ENCODE measurements at places on chromosomes 3 and 15.

DNA sequence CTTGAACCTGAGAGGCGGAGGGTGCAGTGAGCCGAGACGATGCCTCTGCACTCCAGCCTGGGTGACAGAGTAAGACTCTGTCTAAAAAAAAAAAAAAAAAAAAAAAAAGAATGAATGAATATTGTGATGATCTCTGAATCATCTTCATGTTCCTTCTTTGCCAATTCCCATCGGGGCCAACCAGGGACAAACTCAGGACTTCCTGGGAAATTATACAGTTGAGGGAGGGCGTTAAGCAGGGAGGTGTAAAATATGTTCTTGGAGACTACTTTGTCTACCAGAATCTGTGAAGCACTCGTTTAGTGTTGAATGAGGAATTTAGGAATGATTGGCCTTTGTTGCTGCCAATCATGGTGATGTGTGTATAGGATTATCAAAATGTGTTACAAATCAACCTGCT is 210.6 kb downstream of the PTPRG start:
- no peak for DNase-seq

GRCh38 chr3:139231555-139232281 is 112.1 kb upstream of the MRPS22 start:
- DNase-seq = no peak

GRCh38 chr3:32592696-32593353 is 22.2 kb upstream of the DYNC1LI1 start:
- DNase-seq = no peak

DNA sequence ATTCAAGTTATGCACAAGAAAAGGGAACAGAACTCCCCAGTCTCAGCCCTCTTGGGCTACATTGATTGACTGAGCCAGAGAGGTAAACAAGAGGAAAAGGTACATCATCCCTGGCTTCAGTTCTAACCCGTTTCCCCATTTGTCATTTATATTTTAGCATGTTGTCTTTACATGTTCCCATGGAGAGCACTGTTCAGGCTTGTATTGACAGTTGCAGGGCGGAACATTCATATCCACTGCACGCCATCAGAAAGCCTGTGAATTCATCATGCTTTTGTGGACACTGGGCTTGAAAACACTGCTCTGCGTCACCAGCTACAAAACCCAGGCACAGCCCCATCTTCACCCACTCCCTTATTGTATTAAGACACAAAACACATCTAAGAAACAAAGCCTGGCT is 240.9 kb upstream of the EIF1B start:
- no peak for DNase-seq

DNA sequence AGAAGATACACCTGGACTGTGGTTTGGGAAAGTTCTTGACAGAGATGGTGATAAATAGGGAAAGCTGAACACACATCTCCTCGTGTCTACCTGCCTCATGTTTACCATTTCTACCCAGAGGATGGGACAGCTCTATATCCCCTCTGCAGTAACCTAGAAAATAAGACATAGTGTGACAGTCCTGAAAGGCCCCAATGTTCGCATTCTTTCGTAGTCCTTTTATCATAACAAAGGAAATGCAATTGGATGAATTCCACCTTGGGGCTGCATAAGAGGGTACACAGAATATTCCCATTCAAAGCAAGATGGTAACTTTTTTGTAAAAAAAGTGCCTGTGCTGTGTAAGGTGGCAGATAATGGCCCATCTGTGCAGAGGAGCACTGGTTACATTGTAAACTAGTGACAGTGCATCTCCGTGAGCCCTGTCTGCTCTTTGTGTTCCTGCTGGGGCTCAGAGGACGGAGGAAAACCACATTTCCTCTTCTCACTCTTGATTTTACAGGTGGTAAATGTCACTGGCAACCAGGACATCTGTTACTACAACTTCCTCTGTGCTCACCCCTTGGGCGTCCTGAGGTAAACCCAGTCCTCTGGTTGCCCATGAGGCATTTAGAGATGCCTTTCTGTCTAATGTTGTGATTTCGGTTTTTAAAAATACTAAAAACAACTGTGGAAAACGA is 74.3 kb downstream of the SIDT1 start:
- DNase-seq = no peak

- DNase-seq = no peak
These were observed 319.9 kb upstream of the GRM7 start for GRCh38 chr3:6540981-6541380.

GRCh38 chr15:100952566-100952965 is 33.4 kb downstream of the LRRK1 start:
- DNase-seq = no peak

- DNase-seq = no peak
These were observed 964.6 kb downstream of the SI start for GRCh38 chr3:164113371-164114332.

DNA sequence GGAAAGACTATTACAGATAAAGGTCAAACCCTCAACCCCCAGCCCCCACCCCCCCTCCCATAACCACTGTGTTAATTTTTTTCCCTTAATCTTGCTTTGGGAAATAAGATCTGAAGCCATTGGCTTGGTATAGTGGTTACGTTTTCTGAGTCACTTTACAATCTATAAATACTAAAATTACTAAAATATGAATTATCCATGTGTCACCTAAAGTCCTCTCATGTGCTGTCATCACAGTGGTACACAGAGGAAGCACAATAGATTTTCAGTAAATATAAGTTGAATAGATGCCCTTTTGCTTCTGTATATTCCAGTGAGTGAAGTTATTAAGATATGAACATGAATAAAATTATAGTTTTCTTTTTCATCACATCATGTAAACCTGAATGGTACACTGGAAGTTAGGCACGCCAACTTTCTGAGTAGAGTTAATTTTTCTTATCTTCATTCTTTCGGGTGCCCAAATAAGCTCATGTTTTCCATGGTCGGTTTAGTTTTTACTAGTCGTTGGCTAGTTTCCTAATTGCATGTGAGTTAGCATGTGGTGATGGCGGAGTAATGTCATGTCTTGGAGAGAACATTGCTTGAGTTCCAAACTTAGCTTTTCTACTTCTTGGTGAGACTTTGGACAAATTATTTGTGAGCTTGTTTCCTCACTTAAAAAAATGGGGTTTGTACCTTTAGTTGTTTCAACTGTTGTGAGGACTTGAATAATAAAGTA is 11.5 kb downstream of the PPP4R2 start:
- DNase-seq = no peak

DNA sequence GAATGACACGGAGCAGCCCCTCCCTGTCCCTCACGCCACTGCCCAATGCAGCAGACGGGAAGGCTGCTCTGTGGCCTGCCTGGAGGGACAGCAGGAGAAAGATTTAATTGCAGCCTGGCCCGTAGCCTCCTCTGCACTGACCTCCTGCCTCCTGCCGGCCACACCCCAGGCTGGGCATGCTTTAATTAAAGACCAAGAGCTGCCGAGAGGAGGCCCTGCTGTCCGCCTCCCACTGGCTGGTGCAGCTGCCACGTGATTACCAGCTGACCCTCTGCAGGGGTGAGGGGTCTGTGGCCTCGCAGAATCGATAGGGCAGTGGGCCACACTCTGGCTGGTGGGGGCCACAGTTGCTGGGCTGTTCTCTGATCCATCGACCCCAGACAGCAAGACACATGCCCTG is 100.2 kb upstream of the PRR23E start:
- no peak for DNase-seq

DNA sequence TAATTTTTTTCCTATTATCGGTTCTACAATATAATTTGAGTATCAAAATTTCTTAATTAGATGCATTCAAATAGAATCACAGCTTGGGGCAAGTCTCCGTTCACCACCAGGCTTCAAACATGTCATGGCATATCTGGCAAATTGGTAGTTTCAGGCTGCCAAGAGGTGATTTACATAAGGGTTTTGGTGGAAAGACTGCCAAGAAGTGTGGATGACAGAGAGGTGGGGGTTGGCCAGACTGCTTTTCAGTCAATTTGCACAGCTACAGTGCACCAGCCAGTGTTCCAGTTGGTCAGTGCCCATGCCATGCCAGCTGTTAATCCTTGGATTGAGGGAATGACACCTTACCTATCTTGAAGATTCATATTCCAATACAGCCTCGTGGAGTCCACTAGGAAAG is 8.4 kb upstream of the GSK3B start:
- DNase-seq = no peak

GRCh38 chr15:82935382-82935781 is 17.1 kb downstream of the HOMER2 start:
- no peak for DNase-seq

GRCh38 chr3:17765819-17766472 is 23.5 kb upstream of the TBC1D5 start:
- no peak for DNase-seq

DNA sequence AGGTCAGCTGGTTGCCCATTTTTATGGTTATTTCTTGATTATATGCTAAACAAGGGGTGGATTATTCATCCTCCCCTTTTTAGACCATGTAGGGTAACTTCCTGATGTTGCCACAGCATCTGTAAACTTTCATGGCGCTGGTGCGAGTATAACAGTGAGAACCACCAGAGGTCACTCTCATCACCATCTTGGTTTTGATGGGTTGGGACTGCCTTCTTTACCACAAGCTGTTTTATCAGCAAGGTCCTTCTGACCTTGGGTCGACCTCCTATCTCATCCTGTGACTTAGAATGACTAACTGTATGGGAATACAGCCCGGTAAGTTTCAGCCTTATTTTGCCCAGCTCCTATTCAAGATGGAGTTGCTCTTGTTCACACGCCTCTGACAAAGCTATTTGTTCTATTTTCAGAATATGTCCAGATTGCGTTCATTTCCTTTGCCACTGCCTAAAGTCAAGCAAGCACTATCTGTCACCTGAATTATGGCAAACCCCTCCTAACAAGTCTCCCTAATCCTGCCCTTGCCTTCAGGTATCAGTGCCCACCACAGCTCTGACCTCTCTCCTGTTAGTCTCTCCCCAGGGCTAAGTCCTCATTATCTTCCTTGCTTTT is 308.5 kb downstream of the ROBO2 start:
- DNase-seq = no peak

- no peak for DNase-seq
These were observed 145.0 kb upstream of the MCTP2 start for GRCh38 chr15:94086341-94086740.

- DNase-seq = no peak
These were observed 141.6 kb upstream of the SLC2A2 start for GRCh38 chr3:171168086-171168485.

DNA sequence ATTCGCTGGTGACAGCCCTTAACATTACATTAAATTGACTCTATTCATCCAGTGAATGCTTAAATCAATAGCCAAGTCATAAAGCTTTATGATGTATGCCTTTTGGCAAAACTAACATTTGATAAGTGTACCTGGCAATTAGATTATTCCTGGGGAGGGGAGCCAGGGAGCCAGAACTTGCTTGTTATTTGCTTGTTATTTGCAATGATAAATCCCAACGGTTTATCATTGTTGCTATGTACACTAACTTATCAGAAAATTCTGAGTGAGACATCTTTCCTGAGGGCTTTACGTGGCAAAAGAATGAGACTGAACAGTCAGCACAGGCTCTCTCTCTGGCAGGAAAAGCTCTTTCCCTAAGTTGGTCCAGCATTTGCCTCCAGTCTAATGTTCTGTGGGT is 35.8 kb upstream of the FBN1 start:
- no peak for DNase-seq

GRCh38 chr15:65211482-65211982 is 259 bp upstream of the CILP start:
- no peak for DNase-seq

GRCh38 chr15:57554063-57554811 is 37.5 kb upstream of the MYZAP start:
- DNase-seq = no peak

DNA sequence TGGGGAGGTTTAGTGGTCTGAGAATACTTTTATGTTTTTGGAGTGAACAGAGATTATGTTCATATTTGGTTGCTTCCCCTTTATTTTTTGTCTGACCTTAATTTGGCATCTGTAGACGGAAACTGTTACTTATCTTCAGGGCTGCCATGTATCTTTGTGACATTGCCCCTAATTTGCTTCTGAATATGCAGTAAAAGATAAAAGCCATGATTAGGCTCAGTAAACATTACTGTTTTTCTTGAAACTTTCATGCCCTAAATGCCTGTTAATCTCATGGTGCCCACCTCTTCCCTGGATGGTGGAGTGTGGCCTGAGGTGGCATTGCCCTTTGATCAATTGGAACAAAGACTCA is 106.7 kb downstream of the C3orf70 start:
- DNase-seq = no peak

- no peak for DNase-seq
These were observed 131.3 kb upstream of the KCNMB2 start for GRCh38 chr3:178404961-178405360.

DNA sequence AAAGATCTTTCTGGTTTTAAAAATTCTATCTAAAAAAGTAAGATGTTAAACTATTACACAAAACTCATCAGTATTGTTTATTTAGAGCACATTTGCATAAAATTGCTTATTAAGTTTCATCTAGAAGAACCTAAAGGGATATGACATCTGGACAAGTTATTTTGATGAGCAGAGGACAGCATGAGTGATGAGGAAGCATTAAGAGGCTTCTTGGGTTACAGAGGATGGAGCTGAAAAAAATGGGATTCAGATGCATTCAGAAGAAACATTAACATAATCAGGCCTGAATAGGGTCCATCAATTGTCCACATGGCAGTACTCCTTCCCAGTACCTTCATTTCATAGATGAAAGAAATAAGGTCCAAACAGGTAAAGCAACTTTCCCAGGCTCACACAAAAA is 41.6 kb downstream of the IMPG2 start:
- DNase-seq = no peak

DNA sequence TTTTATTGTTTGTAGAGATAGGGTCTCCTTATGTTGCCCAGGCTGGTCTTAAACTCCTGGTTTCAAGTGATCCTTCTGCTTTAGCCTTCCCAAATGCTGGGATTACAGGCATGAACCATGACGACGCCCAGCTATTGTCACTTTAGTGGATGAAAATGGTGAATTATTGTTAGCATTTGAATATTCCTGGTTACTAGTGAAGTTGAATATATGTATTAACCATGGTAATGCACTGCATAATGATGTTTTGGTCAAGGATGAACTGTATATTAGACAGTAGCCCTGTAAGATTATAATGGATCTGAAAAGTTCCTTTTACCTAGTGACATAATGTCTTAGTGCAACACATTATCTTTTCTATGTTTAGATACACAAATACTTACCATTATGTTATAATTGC is 50.4 kb upstream of the KCNAB1 start:
- DNase-seq = no peak

DNA sequence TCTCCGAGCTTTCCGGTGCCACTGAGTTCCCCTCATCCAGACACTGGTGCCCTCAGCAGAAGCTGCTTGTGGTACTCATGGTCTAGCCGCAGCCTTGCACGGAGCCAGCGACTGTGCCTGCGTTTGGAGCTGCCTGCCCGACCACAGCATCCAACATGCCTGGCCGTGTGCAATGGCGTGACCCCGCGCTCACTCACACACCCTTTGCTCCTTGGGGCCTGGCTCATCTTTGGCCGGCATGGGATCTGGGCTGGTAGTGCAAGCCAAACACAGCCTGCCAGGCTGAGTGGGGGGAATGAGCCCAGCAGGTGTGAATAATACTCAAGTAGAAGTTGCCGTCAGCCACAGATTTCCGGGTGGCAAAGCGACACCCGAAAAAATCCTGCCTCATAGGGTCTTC is 1178.7 kb upstream of the GBE1 start:
- DNase-seq = no peak

- DNase-seq = no peak
These were observed 749.4 kb downstream of the PLOD2 start for GRCh38 chr3:145411605-145412004.

- DNase-seq = no peak
These were observed 104.9 kb downstream of the OCA2 start for GRCh38 chr15:27993996-27994780.
